Right forelimb (tissue), 1 donor: ENCODE measurements at places on chromosomes 11 and 22.

GRCh38 chr11:72330131-72330727, 86.3 kb upstream of the PHOX2A start:
- no peak for DNase-seq

DNA sequence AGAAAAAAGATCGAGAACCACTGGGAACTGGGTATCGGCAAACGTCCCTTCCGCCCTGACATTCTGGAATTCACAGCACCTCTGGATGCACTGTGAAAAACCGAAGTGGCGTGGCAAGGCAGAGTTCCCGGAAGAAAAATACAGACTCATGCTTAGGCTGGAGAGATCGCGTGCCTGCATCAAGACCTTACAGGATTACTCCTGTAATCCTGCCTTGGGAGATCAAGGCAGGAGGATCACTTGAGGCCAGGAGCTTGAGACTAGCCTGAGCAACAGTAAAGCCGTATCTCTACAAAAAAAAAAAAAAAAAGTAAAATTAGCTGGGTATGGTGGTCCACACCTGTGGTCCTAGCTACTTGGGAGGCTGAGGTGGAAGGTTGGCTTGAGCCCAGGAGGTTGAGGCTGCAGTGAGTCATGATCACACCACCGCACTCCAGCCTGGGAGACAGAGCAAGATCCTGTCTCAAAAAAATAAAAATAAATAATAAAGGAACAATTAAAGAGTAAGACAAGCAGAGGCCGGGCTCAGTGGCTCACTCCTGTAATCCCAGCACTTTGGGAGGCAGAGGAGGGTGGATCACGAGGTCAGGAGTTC, 19.9 kb upstream of the TEF start:
- no peak for DNase-seq

DNA sequence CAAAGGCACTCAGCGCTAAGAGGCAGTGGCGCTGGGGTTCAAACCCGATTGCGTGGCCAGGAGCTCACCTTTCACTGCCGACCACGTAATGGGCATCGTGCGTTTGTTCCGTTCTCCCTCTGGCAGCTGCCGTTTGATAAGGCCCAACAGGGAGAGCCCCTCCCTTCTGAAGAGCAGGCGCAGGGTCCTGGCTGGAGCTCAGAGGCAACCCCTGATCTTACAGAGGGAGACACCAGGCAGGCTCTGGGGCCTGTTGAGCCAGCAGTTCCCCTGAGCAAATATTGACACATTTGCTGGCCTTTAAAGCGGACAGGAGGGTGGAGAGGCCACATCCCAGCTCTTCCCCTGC, 11.7 kb upstream of the C1QTNF6 start:
- no peak for DNase-seq

GRCh38 chr11:34266090-34266912, 91.5 kb downstream of the ABTB2 start:
- DNase-seq: peak; percentile 66
